ENCODE measurements at places on chromosomes 2 and 18.

DNA sequence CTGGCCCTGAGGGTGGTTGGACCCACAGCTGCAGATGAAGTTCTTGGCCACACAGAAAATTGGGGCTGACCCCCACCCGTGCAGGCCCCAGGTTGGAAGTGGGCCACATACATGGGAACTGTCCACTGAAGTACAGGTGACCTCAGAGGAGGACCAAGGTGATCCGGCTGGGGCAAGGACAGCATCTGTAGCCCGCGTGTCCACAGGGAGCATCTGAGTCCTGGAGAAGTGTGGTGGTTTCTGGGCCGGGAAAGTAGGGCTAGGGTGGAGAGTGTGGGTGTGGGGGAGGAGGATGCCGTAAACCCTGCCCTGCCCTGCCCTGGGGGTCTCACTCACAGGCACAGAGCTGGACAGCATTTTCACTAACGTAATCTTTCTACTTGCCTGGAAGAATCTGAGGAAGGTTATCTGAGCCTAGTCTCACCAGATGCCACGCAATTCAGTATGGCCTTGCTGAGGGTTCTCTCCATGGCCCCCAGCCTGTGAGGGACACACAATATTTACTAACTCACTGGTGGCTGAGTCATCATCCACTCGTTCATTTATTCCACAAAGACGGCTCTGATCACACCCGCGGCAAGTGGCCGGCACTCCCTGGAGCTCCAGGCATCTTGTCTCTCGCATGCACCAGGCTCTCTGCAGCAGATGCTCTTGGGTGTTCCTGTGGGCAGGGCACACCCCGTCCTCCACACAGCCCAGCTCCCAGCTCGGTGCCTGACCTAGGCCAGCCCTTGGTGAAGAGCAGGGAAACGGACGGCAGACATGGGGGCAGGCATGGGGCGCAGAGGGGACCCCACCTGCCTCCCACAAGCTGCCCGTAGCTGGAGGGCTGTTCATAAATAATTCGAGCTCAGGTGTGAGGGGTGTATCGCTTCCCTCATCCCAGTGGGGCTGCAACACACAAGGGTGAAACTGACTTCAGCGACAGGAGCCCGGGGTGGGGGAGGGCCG is 51.2 kb downstream of the INHBB start:
- no peak for DNase-seq

- DNase-seq = no peak
Measured at GRCh38 chr2:197556456-197556855, 40.6 kb downstream of the MOB4 start.

- DNase-seq = no peak
Measured at GRCh38 chr2:96533292-96534073, 3.1 kb upstream of the ARID5A start.

DNA sequence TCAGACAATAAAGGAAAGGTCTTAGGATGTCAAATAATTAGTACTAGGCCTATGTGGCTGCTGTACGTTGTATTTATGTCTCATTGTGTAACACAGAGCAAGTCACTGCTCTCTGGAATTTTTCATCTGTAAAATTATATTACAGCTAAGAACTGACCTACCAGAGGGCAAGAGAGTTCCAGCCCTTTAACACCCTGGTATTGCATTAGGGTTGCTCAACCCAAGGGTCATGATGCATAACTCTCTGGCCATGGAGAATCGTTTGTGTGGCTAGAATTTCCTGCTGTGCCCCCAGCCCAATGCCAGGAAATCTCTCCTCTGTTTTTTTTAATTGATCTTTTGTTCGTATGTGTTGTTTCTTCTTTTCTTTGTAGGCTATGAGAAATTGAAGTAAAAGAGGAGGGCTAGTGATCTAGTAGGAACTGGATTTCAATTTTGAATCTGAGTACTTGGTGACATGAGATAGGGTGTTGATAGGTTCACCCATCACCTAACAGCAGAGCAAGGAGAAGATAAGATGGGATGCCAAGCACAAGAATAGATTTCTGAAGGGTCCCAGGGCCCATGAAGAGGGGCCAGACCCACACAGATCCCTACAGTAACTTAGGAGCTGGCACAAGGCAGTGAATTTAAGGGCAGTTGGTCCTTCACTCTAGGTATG is 571.2 kb upstream of the TNP1 start:
- no peak for DNase-seq

DNA sequence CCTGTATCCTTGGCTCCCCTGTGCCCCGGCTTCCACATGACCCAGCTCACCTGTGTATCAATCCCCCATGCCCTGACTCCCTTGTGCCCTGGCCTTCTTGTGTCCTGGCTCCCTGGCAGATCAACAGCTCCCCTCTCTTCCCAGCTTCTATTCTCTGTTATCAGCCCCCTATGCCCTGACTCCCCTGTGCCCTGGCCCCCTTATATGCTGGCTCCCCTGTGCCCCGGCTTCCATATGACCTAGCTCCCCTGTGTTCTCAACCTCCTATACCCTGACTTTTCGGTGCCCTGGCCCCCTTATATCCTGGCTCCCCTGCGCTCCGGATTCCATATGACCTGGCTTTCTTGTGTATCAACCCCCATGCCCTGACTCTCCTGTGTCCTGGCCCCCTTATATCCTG is 209.2 kb downstream of the LOXHD1 start:
- DNase-seq = no peak

GRCh38 chr18:8586941-8587340 is 22.3 kb upstream of the RAB12 start:
- no peak for DNase-seq

GRCh38 chr2:155389224-155389623 is 690.7 kb downstream of the KCNJ3 start:
- no peak for DNase-seq

- DNase-seq = no peak
Measured at GRCh38 chr2:11022064-11022463, 110.3 kb downstream of the KCNF1 start.

DNA sequence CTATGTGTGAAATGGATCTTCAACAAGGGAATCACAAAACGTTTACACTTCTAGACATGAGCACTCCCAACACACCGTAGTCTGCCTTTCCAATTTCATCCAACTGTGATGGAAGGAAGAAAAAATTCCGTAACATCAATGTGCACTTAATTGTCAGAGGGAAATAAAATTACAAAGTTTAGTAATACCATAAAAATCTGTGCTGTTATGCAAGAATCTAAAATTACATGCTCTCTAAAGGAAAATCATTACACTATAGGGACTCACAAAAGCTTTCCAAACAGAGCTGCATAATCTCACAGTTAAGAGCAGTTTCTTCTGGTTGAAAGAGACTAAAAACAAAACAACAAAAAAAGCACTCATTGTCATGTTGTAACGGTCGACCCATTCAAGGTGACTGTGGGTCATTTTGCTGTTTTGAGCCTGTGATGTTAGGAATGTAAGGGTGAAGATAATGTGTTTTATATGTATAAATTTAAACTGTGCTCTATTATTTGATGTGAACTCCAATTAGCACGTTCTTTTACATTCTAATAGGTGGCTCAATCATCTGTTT is 698.0 kb downstream of the TDRD15 start:
- DNase-seq = no peak

GRCh38 chr2:240956171-240956934 is 42.1 kb upstream of the SNED1 start:
- DNase-seq = peak; percentile 70

GRCh38 chr18:13502585-13502984 is 223.8 kb downstream of the FAM210A start:
- DNase-seq = no peak

DNA sequence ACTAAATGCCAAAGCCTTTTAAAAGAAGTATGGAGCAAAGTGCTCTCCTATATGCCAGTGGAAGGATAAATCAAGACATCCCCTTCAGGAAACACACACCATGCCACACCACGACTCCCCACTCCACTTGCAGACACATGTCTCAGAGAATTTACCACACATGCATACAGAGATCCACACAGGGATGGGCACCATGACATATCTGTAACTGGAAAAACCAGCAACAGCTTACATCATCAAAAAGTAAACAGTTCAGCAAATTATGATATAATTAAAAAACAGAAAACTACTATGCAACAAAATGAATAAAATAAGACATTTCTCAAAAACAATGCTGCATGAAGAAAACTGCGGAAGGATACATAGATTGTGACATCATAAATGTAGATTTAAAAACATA is 29.6 kb downstream of the RBMS1 start:
- DNase-seq = no peak

DNA sequence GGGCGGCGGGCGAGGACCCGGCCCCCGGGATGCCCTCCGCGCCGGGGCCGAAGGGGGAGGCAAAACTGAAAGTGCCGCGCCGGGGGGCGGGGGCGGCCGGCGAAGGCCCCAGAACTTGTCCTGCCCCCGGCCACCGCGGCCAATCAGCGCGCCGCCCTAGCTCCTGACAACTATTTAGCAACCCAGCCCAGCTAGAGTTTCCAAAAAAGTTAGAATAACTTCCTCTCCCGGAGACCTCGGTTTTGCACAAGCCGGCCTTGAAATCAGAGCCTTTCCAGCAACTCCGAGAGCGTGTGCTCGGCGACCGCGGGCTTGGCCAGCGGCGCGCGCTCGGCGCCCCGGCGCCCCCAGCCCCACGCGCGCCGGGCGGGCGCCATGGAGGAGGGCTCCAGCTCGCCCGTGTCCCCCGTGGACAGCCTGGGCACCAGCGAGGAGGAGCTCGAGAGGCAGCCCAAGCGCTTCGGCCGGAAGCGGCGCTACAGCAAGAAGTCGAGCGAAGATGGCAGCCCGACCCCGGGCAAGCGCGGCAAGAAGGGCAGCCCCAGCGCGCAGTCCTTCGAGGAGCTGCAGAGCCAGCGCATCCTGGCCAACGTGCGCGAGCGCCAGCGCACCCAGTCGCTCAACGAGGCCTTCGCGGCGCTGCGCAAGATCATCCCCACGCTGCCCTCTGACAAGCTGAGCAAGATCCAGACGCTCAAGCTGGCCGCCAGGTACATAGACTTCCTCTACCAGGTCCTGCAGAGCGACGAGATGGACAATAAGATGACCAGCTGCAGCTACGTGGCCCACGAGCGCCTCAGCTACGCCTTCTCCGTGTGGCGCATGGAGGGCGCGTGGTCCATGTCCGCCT is at the start of gene TWIST2:
Gene TWIST2, plus strand, starts transcription at position 245 of the 850 bp plus-strand sequence. Its CDS starts 131 bp downstream, at position 376.
- DNase-seq = peak; percentile 66

DNA sequence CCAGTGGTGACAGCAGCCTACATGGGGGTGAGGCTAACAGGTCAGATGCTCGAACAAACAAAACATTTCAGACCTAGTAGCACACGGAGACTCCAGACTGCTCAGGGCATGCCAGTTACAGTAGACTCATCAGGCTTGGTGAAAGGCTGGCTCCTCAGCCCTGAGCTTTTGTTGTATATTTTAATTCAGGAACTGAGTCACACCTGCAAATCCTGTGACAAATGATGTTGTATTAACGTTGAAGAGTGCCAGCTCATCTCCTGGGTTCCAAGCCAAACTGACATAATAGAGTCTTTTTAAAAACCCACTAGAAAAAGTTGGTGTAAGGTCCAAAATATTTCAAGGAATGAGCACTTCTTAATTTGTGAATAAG is 65.3 kb downstream of the C1D start:
- DNase-seq = no peak

DNA sequence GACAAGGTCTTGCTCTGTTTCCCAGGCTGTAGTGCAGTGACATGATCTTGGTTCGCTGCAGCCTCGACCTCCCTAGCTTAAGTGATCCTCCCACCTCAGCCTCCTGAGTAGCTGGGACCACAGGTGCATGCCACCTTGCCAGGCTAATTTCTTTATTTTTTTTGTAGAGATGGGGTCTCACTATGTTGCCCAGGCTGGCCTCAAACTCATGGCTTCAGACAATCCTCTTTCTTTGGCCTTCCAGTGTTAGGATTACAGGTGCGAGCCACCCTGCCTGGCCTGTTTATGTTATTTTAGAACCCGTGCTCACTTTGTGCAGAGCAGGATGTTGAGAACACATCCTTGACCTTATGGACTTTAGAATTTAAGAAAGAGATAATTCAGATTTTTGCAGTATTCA is 17.4 kb downstream of the FAM117B start:
- DNase-seq = no peak

GRCh38 chr18:61551586-61551985 is 218.4 kb downstream of the CDH20 start:
- peak; percentile 84 for DNase-seq

GRCh38 chr2:126038861-126039260 is 617.1 kb upstream of the GYPC start:
- no peak for DNase-seq

DNA sequence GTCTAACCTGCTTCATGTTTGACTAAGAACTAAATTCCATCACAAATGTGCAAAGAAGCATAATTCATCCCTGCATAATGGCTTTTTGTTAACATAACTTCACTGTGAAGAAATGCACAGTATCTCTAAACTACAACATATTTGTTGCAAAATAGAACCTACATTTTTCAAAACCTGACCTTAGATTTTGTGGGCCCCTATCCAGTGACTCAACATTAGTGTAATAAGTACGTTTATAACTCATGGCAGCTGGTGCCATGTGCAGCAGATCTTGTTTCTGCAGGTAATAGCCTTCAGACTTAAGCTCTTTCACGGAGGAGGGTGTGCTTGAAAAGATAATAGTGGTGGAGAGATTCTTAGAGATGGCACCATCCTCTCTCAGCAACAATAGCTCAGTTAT is 28.6 kb upstream of the VWC2L start:
- DNase-seq = no peak

DNA sequence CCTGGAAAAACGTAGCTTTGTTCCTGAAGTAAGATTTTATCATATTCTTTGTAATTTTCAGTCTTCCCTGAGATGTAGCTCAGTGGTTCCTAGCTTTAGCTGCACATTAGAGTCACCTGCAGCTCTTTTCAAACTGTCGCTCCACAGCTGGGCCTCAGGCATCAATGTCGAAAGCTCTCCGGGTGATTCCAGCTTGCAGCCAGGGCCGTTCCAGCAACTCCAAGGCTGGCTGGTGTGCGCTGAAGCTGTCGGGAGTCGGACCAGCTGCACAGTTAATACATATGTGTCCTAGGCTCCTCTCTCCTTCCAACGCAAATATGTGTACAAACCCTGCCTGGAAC is 609 bp upstream of the ZNF2 start:
- DNase-seq = no peak

DNA sequence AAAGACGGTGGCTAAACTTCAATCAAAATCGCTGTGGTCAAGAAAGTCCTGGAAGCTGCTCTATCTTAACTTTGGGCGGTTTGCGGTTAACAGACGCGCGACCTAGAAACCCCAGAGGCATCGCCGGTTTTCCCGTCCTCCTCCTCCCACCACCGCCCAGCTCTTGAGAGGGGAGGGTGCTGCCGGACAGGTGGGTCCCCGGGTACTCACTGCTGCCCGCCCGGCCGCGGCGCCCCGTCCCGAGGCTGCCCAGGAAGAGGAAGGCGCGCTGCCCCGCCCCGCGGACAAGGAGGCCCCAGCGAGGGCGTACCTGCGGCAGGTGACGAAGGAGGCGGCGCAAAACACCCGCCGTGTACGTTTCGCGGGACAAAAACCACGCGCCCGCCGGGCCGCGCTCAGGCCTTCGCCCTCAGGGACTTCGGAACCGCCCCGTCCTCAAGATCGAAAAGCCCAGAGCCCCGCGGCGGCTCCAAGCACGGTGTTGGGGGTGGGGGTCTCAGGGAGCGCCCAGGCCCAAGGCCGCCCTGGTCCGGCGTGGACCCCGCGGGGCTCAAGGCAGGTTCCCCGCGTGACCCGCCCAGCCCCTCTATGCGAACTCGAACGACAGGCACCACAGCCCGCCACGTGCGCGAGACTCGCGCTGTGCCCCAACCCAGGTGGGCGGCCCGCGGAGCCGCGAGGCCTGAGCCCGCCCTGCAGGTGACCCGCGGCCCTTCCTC is at the start of gene SH3YL1:
Gene SH3YL1, minus strand, starts transcription at position 259 of the 719 bp plus-strand sequence. Its CDS starts 48 bp downstream, at position 211.
- DNase-seq = peak; percentile 80

Measured in kidney (tissue), 22 donors.